ENCODE measurements at places on chromosomes 13 and 19.

- DNase-seq: no peak
These were observed 546 bp downstream of the TBC1D4 start for GRCh38 chr13:75481176-75482069.

DNA sequence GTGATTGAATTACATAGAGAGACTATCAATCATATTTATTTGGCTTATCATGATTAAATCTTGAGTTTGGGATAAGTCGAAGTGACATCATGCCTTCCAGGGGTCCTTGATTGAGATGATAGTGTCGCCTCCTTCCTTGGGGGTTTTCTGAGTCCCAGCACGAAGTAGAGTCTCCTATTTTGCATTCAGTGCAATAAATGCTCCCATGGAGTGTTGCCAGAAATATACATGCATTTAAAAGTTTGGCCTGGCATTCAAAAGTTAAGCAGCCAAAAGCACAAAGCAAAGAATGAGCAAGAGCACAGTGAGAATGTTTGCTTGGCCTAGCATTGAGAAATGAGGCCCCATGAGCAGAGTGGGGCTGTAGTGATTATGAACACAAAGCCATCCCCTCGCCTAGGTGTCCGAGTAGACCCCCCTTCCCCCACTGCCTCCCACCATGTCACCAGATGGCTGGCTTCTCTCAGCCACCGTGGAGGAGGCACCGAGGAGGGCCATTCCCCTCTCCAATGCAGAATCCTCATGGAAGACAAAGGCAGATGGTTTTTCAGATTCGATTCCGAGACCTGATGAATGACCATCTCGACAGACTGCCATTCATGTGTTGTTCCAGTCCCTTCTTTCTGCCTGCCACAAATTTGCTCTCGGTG is 58.8 kb upstream of the UBL3 start:
- no peak for DNase-seq

- DNase-seq: peak; percentile 95
These were observed at the start of gene CCDC9 for GRCh38 chr19:47255879-47256692. TSS of gene CCDC9 (plus strand) at chr19:47256525. CDS start at chr19:47258401, 1,876 bp downstream.

DNA sequence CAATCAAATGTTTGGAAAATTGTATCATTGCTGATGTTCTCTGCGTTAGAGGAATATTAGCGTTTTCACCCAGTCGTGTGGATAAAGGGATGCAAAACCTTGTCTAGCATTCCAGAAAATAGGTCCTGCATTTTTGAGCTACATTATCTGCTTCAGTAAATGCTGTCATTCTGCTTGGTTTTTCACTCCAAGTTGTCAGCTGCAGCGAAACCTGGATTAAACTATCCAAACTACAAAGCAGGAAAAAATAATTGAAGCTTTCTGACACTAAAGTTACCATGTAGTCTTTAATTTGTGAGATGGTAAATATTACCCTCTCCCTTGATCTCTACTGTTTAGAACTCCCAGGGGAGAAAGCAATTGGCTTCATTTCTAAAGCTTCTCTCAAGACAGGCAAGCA is 1795.5 kb upstream of the PRR20A start:
- DNase-seq: no peak

DNA sequence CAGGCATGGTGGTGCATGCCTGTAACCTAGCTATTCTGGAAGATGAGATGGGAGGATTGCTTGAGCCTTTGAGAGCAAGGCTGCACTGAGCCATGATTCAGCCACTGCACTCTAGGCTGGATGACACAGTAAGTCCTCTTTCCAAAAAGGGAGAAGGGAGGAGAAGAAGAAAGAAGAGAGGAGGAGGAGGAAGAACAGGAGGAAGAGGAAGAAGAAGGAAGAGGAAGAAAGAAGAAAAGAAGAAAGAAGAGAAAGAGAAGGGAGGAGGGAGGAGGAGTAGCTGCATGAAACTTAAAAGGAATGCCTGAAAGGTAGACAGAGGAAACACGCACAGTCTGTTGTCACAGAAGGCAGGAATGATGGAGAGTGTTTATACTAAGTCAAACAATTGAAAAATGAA is 3.6 kb upstream of the DPY19L3 start:
- DNase-seq: no peak
